ENCODE measurements at places on chromosomes 1 and 21.
A peak's percentile ranks its signal among the peaks of the same experiment; 100 is the strongest.

- no peak for DNase-seq
These were observed 450 bp downstream of the ARHGAP30 start for GRCh38 chr1:161069241-161069640.

DNA sequence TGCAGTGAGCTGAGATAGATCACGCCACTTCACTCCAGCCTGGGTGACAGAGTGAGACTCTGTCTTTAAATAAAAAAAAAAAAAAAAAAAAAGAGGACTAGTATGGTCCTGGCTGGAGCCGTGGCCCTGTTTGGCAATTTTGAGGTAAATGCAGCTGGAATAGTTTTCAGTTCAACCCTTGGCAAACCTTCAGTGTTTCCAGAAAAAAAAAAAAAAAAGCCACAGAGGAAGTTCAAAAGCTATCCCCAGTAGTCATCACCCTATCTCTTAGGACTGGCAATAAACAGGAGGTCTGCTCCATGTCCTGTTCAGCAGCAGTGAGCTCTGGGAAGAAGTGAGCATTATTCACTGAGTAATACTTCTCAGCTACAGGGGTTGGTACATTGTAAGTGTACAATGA lies 56.8 kb upstream of the ERRFI1 start:
- DNase-seq = no peak

DNA sequence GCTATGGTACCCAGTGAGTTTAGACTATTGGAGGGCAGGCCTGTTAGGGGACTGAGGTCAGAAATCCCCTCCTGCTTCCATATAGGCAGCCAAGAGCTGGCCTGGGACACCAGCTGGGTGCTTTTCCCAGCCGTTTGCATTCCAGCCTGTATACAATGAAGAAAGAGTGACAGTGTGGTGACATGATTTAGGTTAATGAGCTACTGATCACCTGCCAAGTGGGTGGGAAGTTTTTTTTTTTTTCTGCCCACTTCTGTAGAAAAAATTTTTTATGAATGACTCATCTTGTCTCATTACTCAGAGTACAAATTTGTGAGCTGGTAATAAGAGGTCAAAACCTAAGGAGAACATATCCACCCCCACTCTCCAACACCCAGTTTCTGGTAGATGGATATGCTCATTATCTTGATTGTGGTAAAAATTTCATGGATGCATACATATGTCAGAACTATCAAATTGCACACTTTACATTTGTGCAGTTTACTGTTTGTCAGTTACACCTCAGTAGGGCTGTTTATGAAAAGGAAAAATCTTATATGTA lies 16.4 kb upstream of the CGN start:
- no peak for DNase-seq

DNA sequence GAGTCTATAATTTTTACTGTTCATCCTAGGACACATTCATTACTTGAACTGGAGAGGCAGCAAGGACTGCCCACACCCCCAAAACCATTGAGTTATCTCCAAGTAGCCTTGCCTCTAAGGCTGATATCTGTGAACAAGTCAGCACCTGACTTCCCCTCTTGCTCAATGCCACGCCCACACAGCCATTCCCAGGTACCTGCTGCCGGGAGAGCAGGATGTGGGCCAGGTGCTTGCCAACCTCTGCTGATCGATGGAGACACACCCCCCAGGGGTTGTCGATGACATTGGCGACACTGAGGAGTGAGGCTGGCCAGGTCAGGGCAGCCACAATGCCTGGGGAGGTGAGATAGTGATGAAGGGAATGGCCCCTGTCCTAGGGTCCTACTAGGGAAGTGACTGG lies 60.1 kb downstream of the TMCO4 start:
- DNase-seq = no peak

DNA sequence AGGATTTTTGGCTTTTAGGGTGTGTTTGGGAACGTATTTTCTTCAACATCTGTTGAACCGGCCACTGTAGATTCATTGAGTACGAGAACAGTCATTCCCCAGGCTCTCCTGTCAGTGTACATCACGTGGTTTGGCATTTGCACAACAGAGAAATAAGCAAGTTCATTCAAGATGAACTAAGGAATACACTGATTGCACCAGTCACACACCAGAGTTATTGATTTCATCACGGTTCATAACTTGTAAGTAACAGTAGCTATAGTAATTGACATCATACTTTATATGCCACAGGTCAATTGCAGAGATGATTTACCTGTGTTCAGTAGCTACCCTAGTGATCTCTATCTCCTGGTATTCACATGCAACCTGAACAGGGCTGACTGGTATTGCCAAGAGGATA lies 90.7 kb upstream of the ETS2 start:
- no peak for DNase-seq

DNA sequence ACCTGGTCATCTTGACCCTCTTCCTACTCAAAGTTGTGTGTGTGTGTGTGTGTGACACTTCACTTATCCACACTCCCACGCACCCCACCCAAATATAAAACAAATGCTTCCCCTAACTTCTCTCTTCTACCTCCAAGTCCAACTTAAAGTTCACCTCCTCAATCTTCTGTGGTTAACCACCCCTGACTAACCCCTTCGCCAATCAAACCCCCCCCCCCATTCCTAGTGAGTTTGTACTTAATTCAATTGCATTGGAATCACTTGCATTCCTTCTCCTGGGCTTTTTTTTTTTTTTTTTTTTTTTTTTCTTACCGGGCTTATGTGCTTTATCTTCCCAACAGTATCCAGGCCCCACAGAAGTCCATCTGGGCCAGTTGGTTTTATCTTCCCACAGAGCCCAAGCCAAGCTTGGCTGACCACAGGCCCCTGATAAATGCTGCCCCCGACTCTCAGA lies 78.4 kb downstream of the CD58 start:
- no peak for DNase-seq

- DNase-seq = peak; percentile 74
These were observed 5.4 kb downstream of the TFF3 start for GRCh38 chr21:42309753-42310213.

- no peak for DNase-seq
These were observed 4.0 kb upstream of the FTCD start for GRCh38 chr21:46159390-46159789.

GRCh38 chr1:238135708-238136664 lies 245.3 kb upstream of the ZP4 start:
- DNase-seq = no peak

GRCh38 chr1:10880063-10880462 lies 83.6 kb upstream of the CASZ1 start:
- DNase-seq = no peak

- no peak for DNase-seq
These were observed 53.3 kb upstream of the ERO1B start for GRCh38 chr1:236334893-236335545.

DNA sequence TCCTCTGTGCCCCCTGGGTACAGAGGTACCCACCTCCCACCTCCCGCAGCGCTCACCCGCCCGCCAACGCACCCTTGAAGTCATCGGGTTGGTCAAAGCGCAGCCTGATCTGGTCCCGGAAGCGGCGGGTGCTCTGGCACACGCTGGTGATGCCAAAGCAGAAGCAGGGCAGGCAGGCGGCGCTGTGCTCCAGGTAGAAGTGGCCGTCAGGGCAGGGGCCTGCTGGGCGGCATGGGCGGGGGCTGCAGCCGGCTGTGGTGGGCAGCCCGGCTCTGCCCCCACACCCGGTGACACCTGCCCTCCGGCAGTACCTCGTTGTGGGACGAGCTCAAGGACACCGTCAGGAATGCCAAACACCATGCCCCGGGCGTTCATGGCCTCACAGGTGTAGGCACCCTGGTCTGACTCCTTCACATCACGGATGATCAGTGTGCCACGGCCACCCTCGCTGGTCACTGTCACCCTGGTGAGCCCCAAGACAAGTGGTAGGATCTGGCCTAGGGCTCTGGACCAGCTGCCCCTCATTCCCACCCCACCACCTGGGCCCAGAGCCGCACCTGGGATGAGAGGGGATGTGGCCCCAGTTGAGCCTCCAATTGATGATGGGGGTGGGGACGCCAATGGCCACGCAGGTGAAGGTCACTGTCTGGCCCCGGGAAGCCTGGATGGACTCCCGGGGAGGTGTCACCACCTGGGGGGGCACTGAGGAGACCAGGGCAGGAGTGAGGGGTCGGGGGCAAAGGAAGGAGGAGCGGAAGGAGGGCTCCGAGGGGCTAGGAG lies 52.5 kb downstream of the HSPG2 start:
- DNase-seq = no peak

DNA sequence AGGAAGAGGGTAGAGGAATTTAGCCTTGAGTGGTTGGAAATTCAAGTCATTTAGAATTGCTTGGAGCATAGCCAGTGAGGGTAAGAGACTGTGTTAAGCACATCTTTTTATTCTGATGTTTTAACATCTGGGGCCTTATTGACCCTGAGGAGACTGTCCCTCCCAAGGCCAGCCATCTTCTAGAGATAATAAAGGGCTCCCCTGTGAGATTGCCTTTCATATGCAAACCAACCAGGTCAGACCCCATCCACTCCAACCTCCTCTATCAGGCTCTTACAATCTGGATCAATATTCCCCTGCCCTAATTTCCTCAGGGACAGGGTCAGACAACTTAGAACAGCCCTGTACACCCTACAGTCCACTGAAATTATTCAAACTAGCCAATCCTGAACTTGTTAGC lies 93.8 kb downstream of the ATP1B1 start:
- DNase-seq = no peak

- DNase-seq = no peak
These were observed 294.9 kb downstream of the ASTN1 start for GRCh38 chr1:176869577-176869976.

DNA sequence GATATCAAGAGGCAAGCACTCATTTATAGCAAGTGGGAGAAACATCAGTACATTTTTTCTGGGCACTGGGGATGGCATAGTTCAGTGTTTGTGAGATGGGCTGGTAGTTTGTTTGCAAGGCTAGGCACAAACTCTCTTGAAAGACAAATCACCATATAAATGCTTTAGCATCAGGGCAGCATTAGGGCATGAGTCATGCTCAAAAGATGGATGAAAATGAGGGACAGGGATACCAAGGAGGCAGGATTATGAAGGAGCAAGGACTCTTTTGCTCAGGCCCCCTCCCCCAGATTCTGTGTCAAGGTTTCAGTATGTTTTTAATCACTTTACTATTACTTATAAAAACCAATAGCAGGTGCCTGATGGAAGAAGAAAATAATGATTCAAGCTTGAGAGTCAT lies 43.9 kb upstream of the CAMK1G start:
- no peak for DNase-seq

DNA sequence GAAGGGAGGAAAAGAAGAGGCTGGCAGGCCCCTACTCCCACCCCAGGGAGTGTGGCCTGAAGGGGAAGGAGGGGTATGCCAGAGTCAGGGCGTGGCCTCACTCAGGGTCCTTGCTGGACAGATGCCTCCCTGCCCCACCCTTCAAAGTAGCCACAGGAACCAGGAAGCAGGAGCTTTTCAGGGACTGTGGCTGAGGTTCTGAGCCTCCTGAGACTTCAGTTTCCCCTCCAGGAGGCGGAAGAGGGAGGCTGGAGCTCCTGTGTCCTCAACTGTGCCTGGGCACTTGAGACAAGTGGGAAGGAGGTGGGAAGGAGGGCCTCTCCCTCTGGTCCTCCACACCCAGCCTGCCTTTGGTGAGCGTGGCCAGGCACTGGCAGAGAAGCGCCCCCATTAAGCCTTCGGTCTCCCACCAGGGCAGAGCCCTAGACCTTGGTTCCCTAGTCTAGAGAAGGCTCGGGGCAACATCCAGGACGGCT lies 5.3 kb downstream of the CELSR2 start:
- DNase-seq = no peak

- no peak for DNase-seq
These were observed 163.0 kb upstream of the IGSF21 start for GRCh38 chr1:17944646-17945045.

GRCh38 chr1:167824163-167824794 lies 89.7 kb downstream of the ADCY10 start:
- no peak for DNase-seq

DNA sequence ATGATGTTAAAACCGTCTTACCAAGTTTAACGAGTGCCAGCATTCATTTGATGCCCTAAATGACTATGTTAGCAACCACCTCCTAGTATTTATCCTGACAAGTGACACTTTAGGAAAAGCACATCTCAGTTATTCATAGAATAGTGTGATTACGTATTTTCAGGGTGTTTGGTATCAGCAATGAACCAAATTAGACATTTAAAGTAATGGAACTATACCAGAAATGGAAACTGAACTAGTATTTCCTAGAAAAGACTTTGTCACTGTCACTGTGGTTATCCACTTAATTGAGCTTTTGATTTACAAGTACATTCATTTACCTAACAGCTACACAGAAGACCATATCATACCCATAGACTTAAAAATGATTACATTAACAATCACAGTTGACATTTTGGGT lies 3.6 kb upstream of the IL12RB2 start:
- DNase-seq = no peak

DNA sequence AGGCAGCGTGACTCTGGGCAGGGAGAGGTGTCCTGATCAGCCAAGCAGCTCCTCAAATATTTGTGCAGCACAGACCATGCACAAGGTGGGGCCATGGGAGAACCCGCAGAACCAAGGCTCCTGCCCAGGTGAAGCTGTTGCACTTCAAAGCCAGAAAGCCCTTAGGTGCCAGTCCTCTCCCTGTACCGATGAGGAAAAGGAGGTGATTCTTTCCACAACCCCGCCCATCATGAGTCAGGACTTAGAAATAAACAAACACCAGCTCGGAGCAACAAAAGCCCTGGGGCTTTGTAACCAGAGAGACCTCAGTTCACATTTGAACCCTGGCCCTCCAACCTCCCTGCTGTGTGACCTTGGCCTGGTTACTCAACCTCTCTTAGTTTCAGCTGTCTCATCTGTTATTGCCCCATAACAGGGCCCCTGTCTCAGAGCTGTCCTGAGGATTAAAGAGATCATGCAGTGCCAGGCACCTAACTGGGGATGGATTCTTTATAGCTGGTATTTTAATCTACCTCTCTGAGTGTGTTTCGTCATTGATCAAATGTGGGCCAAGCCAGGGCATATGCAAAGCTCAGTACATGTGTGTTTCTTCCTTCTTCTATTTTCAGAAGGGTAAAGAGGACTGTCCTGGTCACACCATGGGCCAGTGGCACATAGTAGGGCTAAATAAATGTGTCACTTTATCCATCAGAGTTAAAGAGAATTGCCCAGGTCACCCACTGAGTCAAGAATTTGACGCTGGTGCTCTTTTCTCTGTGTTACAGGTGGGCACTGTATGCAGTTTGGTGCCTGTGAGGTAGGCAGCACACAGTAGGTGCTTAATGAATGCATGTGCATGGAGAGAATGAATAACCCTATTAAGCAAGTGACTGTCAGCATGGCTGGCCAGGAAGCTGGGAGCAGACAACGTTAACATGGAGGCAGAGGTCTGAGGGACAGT lies 1.4 kb downstream of the LDLRAD1 start:
- no peak for DNase-seq

- no peak for DNase-seq
These were observed 454.5 kb downstream of the SMYD3 start for GRCh38 chr1:246052603-246053002.

- no peak for DNase-seq
These were observed 46.4 kb upstream of the SOD1 start for GRCh38 chr21:31612894-31613785.

DNA sequence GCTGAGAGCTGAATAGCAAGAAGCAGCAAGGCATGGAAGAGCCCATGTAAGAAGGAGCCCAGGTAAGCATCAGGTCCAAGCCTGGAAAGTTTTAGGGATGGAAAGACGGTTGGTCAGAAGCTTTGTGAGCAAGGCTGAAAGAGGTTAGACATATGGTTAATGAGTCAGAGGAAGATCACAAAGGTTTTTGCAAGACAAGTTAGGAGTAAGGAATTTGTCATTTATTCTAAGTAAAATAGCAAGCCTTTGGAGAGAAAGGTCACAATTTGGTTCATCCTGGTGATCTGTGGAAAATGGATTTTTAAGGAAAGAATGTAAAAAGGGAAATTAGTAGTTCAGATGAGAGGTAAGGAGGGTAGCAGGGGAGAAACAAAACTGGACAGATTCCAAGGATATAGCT lies 106.7 kb downstream of the DPYD start:
- no peak for DNase-seq
